Femur (tissue), 1 donor: ENCODE measurements at places on chromosomes 16 and 17.

DNA sequence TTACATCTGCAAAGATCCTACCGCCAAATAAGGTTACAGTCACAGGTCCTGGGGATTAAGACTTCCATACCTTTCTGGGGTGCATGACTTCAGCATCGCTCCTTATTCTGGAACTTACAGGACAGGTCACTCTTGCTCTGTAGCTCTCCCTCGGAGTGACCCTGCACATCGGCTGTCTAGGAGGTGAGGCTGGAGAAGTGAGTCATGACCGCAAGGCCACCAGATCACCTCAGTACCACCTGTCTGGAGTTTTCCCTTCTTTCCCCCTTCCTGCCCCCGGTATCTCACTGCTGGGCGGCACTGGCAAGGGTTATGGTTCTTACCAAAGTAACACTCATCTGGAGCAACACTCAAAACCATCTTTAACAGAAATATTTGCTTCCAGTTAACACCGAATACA, 374.8 kb downstream of the SLC39A11 start:
- DNase-seq = no peak

DNA sequence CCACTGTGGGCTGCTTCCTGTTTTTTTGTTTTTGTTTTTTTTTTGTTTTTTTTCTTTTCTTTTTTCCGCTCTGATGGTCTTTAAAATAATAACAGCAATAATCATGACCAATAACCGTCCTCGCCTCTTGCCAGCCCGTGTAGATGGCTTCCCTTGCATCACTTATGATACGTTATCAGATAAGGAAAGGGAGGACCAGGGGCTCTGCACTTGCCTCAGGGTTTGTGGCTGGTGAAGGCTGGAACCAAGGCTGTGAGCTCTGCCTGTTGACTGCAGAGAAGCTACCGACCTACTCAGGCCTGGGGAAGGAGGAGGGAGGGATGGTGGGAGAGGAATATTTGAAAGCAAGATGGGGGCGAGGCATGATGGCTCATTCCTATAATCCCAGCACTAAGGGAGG, 114.0 kb upstream of the SDK2 start:
- DNase-seq = no peak

DNA sequence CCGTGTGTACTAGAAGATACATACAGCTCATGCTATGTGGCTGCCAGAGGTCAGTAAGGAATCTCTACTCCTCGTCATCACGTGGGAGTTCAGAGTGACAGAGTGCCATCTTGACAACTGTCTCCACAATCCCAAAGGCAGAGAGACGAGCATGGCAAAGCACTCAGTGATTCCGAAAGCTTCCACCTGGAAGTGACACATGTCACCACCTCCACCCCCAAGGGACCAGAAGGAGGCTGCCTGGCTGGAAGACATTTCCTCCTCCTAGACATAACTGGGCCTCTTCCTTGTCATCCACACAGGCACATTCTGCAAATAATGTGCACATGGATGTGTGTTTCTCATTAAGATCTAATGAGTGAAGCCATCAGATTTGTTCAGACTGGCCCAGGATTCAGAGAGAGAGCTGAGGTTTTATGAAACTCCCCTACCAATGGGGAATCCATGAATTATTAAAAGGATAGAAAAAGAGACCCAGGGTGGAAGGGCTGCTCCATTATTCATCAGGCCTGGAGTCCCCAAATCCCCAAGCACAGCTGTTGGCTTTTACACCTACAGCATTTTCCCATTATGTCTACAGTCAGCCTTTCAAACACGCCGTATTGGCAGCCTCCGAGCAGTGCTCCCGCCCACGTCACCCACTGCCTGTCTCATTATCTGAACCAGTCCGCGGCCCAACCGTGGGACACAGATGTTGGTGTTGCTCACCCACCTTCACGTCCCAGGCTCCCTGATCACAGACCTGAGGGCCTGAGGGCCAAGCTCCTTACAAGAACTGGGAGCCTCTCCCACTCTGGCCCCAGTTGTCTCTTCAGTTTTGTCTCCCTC, 3.3 kb upstream of the CACNG5 start:
- no peak for DNase-seq

DNA sequence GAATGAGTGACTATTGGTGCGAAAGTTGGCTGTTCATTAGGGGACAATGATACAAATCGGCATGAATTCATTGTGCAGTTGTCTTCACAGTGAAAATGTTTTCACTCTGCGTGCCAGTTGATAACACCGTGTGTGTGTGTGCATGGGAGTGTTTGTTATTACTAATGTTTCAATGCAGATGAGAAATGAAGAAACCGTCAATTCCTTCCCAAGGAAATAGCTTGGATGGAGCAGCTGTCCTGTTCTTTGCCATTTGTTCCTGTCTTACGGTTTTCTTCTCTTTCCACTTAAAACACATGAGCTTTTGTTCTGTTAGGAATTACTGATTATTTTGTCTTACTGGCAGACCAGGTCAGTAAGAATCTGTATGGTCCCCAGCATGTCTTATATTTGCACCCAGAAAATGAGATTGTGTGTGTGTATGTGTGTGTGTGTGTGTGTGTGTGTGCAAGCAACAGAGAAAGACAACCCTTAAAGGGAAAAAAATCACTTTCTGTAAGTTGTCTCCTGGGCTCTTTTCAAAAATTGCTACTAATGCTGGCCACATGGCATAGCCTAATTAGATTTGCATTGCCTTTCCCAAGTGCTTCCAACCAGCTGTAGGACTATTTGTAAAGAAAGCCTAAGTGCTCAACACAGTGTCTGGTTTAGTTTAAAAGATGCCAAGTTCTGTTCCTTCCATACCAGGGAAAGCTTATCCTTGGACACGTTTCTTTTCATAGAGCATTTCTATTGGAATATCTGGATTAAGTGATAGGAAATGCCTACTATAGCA, 23.8 kb downstream of the SHISA9 start:
- no peak for DNase-seq

DNA sequence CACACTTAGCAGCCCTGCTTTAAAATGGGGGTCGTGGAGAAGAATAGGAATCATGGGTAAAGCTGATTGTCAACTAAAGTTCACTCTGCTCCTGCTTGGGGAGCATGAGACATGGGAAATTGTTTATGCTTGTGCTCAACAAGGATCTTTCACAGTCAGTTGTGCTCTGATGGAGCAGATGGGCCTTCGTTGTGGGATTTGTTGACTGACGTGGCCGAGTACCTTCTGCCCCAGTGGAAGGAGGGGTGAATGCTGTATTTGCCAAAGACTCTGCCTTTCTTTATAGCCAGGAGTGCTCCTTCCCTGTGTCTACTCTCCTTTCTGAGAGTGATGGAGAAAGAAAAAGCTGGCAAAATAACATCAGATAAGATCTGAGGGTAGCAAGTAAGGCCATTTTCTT, 11.4 kb downstream of the ARSG start:
- no peak for DNase-seq

DNA sequence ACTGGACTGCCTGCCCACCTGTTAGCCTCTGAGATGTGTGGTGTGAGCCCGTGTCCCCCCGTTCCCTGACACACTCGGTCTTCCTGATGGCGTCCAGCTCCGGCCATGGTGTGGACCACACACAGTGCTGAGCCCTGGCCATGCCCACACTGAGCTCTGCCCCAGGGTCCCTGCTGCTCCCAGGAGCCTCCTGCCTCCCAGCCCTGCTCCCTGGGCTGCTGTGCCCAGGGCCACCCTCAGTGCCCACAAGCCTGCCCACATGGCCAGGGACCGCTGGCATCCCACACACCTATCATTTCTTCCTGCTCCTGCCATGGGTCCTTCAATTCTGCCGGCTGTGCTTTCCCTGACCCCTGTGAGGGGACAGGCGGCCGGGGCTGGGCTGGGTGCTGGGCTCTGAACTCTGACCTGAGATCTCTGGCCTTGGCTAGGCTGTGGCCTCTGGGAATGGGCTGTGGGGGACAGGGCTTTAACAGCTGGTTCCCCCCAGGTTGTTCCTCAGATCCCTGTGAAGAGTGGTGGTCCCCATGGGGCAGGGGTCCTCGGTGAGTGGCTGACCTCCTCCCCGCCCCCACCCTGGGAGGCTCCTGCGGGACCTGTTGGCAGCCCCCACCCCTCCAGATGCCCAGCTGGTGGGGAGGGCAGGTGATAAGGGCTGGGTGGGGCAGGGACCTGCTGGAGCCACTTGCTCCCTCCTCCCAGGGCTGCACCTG, 4.0 kb downstream of the CEMP1 start:
- DNase-seq = no peak

GRCh38 chr17:43998552-43998951, 5.9 kb upstream of the NAGS start:
- DNase-seq = no peak

DNA sequence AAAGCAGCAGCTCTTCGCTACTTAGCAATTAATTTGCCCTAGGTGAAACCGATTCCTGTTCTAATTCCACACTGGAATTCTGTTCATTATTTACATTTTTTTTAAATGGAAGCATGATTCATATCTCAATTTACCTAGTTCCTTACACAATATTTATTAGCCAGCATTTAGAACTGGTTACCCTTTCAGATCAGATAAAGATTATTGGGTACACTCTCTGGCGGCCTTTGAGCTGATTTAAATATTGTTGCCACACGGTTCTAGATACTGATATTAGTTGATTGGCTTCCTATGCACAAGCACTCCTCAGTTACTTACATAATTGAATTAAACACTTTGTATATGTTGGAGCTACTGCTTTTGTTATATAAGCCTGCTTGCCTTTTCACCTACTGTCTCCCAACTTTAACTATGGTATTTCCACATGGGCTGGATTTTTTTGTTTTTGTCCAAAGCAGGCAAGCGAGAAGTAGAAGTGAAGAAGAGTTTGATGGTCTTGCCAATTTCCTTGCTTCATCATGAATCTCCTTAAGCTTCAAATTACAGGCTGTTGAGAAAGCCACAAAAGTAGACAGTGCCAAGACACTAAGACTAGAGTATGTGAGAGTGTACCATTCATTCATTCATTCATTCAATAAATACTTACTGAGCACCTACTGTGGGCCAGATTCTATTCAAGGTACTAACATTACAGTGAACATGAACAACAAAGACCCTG, 3.9 kb upstream of the ALDH3A2 start:
- no peak for DNase-seq

- no peak for DNase-seq
Measured at GRCh38 chr16:10675216-10675615, 19.5 kb downstream of the TEKT5 start.

- no peak for DNase-seq
Measured at GRCh38 chr16:30715750-30716445, 16.9 kb downstream of the SRCAP start.

GRCh38 chr17:50046179-50046578, 9.7 kb upstream of the ITGA3 start:
- no peak for DNase-seq

DNA sequence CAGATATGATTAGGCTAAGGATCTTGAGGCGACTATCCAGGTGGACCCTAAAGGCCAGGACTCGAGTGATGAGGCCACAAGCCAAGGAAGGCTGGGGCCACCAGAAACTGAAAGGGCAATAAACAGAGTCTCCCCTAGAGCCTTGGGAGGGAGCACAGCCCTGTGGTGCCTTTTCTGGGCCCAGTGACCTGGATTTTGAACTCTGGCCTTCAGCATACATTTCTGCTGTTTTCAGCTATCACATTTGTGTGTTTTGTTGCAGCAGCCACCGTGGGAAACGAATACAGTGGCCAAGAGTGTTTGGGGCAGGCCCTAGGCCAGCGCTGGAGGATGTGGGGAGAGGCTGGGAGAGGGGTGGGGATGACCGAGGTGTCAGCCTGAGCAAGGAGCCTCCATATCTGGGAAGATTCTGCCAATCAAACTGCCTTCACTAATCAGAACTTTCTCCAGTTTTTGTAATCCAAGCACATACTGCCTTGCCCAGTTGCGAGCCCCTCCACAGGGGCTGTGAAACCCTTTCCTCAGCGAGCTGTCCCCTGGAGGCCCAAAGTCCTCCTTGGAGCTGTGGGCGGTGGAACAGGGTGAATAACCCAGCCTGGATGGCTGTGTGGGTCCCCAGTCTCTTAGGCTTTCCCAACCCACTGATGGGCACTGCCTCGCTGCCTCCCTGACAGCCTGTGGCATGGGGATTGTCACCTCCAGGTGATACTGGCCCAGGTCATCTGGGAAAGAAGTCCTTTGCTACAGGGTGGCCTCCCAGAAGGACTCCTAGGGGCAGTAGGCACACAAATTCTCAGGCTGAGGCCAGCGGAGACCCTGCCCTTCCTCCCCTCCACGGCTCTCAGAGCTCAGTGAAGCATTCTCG, 16.8 kb downstream of the B9D1 start:
- no peak for DNase-seq

DNA sequence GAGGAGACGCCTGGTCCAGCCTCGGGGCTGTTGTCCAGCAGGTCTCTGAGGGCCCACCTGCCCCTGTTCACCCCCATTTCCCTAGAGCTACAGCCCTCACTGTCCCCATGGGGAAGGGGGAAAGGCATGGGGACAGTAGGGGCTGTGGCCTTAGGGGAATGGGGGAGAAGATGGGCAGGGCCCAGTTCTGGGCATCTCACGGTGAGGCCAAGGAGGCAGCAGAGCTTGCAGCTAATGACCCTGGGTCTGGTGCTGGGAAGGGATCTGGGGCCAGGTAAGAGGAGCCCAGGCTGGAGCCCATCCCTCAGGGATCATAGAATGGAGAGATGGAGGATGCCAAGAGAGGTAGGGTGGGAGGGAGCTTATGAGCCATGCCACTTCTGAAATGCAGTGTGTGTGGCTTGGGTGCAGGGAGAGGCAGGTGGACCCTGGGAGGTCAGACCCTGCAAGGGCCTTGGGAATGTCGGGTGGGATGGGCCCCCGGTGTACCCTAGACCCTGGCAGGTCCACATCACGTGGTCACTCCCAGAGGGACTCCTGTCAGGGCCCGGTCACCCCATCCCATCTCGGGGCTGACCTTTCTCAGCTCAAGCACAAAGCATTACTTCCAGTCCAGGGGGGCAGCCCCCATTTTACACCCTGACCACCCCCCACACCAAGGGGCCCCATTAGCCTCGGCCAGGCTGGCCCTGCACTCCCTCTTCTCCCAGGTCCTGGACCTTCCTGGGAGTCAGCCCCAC, 35.9 kb upstream of the KSR1 start:
- no peak for DNase-seq

DNA sequence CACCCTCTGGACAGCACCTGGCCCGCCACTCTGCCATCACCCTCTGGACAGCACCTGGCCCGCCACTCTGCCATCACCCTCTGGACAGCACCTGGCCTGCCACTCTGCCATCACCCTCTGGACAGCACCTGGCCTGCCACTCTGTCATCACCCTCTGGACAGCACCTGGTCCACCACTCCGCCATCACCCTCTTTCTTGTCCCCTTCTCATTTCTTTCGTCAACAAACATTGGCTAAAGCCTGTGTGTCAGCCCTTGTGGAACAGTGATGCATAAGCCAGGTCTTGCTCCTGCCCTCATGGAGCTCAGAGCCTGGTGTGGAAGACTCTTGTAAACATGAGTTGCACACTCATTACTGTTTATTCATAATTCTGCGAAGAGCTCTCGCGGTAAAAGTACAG, 31.2 kb downstream of the CDK5R1 start:
- no peak for DNase-seq
